ENCODE measurements at places on chromosomes 1 and 21. TPM values are rescaled to one million over a fixed set of nuclear protein-coding genes. Genes with fewer than 3 reads are reported as not detected.

- no peak for DNase-seq
Observed at GRCh38 chr1:47178020-47178419, 11.8 kb downstream of the PDZK1IP1 start.

- no peak for DNase-seq
Observed at GRCh38 chr1:99672038-99672437, 26.1 kb downstream of the PALMD start.

- no peak for DNase-seq
Observed at GRCh38 chr1:188517139-188517538, 1688.4 kb downstream of the PLA2G4A start.

DNA sequence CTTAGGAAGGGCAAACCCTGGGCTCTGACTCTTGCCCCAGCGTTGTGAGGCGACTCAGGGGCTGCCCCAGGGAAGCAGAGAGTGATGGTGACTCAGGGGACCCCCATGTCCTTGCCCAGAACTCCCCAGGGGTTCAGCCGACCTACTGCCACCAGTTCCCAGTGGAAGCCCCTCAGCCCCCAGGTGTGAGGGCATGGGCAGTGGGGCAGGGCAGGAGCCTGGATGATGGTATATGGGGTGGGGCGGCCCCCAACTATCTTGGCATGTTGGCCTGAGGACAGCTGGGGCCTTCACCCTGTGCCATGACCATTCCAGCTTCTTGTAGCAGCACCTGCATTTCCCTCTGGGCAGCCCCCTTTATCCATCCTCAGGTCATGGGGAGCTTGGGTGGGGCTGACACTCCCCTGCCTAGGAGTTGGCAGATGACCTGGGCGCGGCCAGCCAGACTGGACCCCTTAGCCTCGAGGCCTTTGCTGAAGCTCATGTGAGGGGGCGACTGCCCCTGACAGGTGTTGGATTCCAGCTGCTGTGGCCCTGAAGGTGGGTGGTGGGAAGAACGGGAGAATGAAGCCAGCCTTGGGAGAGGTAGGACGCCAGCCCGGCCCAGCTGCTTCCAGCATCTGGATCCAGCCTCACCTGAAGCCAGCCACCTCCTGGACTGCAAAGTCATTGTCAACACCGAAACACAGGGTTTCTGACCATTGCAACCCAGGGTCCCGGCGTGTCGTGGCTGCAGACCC is 1.8 kb upstream of the FNDC10 start:
- no peak for DNase-seq

- DNase-seq: peak; percentile 91
Observed at GRCh38 chr1:109910123-109910962, at the start of gene CSF1. Gene CSF1, plus strand, starts transcription at chr1:109910849. Its CDS starts 175 bp downstream, at chr1:109911024.

DNA sequence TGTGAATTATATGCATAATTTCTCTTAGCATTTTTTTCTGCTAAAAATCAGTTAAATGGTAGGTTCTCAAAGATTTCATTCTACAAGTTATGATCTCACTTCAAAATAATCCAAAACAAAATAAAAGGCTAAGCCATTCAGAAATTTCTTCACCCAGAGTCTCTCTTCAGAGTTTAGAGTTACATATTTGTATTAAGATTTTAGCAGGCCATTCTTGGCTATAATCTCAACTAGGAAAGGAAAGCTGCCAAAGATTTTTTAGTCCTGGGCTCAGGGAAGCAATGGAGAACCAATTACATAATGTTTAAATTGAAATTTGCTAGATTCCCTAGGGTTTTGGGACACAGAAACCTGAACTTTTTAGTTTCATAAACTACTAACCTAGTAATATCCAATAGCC is 245.0 kb downstream of the USH2A start:
- DNase-seq: no peak

GRCh38 chr1:207861442-207862177 is 49.3 kb downstream of the CD34 start:
- DNase-seq: no peak

DNA sequence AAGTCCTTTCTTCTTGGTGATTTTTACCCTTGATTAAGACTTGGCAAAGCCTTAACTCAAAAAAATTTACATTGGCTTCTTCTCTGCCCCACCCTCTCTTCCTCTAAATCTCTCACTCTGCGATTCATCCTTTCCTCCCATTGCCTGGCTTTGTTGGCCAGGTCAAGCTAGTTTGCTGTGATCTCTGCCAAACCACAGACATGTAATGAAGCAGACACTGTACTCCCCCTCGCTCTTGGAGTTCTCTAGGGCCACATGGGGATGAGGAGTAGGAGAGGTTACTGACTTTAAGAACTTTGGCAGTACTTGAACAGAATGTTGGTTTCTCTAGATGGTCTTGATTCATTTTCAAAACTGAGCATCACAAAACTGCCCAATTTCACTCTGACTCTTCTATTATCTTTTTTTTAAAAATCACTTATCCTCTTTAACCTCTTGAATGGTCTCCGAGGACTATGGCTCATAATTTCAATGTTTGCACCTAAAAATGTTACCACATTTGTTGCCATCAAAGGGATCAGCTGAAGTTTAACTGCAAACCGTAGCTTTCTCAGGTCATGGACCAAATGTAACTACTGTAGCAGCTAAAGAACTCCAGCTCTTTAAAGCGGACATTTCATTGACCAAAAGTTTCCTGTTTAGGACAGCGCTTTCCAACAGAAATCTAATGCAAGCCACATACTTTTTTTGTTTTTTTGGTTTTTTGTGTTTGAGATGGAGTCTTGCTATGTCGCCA is 62.7 kb upstream of the IPO9 start:
- DNase-seq: no peak

DNA sequence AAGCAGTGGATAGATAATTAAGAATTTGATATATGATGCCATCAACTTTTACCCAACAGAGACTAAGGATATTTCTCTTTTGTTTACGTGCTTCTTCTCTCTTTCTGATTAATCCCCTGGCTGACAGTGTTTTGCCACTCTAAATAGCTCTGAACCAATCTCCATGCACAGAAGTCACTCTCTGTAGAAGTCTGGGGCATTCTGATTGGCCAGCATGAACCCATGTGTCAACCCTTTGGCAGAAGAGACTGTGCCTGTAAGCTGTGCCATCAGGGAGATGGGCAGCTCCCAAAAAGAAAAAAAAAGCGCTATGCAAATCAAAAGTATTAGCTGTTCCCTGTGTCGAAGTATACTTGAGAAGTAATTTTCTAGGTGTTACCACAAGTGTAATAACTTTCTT is 34.1 kb upstream of the NRIP1 start:
- DNase-seq: no peak

GRCh38 chr1:1123581-1124507 is 8.0 kb upstream of the C1orf159 start:
- no peak for DNase-seq

GRCh38 chr1:170145061-170145460 is 698 bp upstream of the NTMT2 start:
- DNase-seq: no peak

GRCh38 chr1:5447503-5447960 is 544.7 kb downstream of the NPHP4 start:
- DNase-seq: no peak

- DNase-seq: no peak
Observed at GRCh38 chr1:83905315-83905907, 93.5 kb downstream of the TTLL7 start.

DNA sequence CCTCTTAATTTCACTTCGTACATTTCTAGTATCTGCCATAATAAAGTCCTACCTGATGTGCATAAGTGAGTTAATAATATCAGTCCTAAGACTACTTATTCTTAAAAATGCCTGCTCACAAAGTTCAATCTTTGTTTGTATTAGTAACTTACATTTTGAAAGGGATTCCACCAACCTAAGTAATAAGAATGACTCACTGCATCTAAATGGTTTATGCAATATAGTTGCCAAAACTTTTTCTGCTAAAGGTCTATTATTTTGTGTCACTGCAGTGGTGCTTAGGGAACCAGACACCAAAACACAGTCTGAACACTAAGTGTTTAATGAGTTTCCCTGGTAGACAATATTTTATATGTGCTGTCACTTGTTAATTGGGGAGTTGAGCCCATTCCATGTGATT is 1.8 kb downstream of the ZNF669 start:
- no peak for DNase-seq

- peak; percentile 81 for DNase-seq
Observed at GRCh38 chr1:223731133-223731770, 18.9 kb downstream of the CAPN2 start.

GRCh38 chr21:41260428-41260827 is 56.2 kb upstream of the FAM3B start:
- no peak for DNase-seq

GRCh38 chr1:107788206-107789202 is 176.5 kb downstream of the VAV3 start:
- no peak for DNase-seq

GRCh38 chr1:76901158-76901767 is 34.0 kb downstream of the ST6GALNAC5 start:
- peak; percentile 42 for DNase-seq

DNA sequence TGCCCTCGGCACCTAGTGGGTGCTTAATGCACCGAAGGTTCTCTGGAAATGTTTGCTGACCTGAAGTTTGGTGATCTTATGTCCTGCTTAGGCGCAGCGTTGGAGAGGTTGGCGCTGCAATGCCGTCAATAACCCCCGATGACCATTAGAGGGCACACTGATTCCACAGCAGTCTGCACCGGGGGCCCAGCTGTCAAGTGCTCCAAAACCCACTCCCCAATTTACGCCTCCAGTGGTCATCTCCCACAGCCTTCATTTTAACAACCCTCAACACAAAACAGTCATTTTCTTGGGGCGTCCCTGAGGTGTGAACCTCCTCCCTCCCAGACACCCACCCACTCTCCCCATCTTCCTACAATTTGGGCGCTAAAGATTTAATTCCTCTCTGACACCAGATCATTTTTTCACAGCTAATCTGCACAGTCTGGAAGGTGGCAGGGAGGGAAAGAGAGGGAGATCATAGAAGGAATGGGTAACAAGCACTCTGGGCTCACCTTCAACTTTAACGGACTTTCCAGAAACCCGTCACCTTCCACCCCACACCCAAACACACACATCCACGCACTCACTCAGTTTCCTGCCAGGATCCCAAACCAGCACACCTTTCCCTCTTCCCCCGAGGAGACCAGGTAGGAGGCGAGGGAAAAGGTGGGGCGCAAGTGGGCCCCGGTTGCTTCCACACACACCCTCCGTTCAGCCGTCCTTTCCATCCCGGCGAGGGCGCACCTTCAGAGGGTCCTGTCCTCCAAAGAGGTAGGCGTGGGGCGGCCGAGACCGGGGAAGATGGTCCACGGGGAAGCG is 570 bp upstream of the NPR1 start:
- DNase-seq: peak; percentile 69

DNA sequence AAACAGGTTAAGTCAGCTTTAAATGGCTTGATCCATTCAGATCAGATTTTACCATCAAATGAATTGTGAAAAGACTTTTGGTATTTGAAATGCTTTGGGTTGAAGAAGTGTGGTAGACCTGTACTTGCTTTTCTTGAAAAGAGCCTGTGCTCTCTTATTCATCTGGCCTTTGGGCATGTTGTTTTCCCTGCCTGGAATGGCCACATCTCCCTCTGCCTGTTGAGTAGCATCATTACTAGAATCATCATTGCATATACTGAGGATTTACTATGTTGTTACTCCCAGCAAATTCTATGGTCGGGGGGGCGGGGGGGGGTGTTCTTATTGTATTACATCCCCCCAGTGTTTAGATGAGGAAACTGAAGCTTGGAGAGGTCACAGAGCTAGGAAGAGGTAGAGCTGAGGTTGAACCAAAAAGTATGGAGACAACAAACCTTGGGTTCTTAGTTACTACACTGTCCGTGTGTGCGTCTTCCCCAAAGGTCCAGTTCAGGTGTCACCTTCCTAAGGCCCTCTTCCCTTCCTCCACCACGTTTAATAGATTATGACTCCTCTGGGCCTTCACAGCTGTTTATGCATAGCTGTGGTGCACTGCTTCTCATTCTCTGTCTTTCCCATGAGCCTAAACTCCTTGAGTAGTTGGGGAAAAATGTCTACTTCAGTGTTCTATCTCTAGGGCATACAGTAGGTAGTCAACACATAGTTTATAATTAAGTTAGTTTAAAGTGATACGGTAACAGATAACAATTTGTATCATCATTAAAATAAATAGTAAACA is 246.4 kb upstream of the HOOK1 start:
- no peak for DNase-seq

GRCh38 chr1:169867012-169867675 is 26.6 kb downstream of the SCYL3 start:
- DNase-seq: no peak

DNA sequence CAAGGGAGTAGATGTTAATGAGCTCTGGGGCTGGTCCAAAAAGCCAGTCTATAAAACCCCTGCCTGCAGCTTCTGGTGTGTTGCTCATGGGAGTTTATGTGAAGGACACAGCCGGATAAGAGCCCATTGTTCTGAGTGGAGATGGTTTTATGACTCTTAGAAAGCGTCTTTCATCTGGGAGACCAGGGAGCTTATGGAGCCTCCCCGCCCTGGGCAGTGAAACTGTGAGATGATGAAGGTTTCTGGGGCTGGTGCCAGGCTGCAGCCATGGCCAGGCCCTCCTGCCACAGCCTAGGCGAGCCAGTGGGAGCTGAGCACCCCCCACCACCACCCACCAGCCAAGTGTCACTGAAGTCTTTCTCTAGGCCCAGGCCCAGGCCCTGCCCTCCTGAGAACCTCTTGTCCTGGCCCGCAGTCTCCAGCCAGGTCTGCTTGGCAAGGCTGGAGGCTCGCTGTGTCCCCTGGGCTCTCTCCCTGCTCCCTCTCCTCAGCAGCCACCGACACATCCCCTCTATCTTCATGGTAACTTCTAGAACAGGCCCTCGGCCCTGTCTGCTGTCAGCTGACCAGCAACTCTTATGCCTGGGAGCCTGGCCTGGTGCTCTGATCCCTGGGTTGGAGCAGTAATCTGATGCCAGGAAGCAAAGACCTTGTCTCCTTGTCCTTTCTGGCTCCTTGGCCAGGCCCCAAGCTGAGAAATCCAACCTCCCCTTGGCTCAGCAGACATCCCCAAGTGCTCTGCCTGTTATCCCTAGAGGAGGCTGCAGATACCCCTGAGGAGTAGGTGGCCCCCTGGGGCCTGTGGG is 7.6 kb upstream of the ARHGEF10L start:
- peak; percentile 69 for DNase-seq

The LCE2C gene
- not detected for total RNA-seq

The PYHIN1 gene
- total RNA-seq: 1.8 TPM

The TRABD2B gene
- 1.6 TPM for total RNA-seq

The B3GALNT2 gene
- total RNA-seq: 19.1 TPM

The AVPR1B gene
- not detected for total RNA-seq

The SERPINC1 gene
- total RNA-seq: not detected

The CELA3B gene
- not detected for total RNA-seq

The HRNR gene
- total RNA-seq: not detected

The YRDC gene
- total RNA-seq: 11.0 TPM

The LBR gene
- 29.0 TPM for total RNA-seq

The SEMA4A gene
- 3.6 TPM for total RNA-seq

The SEC16B gene
- 1.6 TPM for total RNA-seq

The MRPS21 gene
- 63.1 TPM for total RNA-seq

The PRRX1 gene
- 59.7 TPM for total RNA-seq

The ESPN gene
- 1.9 TPM for total RNA-seq
